ENCODE measurements at places on chromosomes 1 and 21.

DNA sequence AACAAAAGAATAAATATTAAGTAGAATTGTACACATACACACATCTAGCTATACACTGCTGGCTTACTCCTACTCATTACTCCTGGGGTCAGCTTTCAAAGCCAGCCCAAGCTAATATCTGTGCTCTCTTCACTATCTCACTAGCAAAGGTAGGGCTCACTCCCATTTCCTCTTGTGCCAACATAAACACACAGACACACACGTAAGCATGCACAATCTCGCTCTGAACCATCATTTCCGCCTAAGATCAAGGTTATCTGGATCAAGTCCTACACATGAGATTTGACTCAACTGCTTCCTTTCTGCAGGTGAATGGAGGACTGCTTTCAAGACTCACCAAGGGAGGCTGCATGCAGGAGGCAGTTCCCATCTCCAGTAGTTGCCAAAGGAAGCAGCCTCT is 28.8 kb upstream of the MTMR11 start:
- no peak for DNase-seq

DNA sequence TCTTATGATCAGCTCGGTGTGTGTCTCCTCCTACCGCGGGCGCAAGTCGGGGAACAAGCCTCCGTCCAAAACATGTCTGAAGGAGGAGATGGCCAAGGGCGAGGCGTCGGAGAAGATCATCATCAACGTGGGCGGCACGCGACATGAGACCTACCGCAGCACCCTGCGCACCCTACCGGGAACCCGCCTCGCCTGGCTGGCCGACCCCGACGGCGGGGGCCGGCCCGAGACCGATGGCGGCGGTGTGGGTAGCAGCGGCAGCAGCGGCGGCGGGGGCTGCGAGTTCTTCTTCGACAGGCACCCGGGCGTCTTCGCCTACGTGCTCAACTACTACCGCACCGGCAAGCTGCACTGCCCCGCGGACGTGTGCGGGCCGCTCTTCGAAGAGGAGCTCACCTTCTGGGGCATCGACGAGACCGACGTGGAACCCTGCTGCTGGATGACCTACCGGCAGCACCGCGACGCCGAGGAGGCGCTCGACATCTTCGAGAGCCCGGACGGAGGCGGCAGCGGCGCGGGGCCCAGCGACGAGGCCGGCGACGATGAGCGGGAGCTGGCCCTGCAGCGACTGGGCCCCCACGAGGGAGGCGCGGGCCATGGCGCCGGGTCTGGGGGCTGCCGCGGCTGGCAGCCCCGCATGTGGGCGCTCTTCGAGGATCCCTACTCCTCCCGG is 1.5 kb downstream of the KCNC4 start:
- DNase-seq: no peak

DNA sequence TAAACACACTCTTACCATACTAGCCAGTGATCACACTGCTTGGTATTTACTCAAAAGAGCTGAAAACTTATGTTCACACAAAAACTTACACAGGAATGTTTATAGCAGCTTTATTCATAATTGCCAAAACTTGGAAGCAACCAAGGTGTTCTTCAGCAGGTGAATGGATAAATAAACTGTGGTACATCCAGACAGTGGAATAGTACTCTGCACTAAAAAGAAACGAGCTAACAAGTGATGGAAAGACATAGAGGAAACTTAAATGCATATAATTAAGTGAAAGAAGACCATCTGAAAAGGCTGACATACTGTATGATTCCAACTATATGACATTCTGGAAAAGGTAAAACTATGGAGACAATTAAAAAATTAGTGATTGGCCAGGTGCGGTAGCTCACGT is 20.7 kb upstream of the PDIK1L start:
- DNase-seq: no peak

GRCh38 chr1:55974714-55975441 is 604.5 kb downstream of the PLPP3 start:
- no peak for DNase-seq

DNA sequence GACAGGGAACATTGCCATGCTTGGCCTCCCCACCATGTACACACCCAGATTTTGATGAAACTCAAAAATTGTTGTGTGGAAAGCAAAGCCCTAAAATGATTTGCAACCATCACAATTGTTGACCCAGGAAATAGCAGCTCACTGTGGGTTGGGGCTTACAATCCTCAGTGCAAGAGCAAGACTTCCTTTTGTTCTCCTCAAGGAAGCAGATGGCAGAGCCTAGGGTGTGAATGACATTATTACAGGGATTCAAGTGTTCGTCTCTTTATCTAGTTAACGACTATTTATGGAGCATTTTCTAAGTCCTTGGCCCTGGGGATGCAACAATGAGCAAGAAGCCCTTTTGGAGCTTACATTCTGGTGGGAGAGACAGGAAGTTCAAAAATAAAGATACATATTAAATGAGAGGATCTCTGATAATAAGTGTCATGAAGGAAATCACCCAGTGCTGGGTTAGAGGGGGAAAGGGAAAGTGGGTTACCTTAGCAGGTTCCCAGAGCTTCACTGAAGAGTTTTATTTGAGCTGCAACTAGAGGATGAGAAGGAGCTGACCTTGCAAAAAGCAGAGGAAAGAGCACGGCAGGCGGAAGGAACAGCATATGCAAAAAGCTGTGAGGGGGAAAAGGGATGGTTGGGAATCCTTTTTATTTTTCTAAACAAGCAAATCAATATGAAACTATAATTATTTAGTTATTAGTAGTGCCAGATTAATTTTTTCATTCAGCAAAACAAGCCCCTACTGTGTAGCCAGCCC is 38.5 kb upstream of the ID3 start:
- no peak for DNase-seq

DNA sequence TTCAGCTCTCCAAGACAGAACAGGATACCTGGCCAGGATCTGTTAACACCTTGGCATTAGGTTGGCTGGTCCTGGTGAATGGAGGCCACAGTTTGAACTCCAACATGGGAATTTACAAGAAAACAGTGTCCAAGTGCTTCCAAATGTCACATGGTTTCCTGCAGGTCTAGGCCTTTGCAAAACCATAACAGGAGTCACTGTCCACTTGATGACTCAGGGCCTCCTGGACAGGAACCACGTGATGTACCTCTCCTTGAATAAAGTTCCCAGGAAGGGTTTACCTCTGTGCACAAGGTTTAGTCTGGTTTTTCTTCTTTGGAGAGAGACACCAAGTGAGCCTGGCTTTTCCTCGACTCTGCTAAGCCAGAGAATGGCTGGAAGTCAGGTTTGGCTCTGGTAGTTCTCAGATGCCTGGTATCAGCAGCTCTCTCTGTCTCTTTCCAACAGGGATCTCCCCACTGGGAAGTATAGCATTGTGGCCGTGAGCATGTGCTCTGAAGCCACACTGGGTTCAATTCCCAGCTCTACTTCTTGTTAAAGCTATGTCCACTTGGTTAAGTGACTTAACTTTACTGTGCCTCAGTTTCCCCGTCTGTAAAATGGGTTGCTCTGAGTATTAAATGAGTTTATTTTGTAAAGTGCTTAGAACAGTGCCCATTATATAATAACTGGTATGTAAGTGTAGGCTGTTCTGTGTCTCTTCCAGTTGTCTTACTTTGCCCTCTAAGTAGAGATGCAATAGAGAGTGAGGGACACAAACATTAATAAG is 27.3 kb upstream of the TMEM61 start:
- DNase-seq: no peak

All from forelimb muscle (tissue), 1 donor.